ENCODE measurements at places on chromosomes 2 and 18.

DNA sequence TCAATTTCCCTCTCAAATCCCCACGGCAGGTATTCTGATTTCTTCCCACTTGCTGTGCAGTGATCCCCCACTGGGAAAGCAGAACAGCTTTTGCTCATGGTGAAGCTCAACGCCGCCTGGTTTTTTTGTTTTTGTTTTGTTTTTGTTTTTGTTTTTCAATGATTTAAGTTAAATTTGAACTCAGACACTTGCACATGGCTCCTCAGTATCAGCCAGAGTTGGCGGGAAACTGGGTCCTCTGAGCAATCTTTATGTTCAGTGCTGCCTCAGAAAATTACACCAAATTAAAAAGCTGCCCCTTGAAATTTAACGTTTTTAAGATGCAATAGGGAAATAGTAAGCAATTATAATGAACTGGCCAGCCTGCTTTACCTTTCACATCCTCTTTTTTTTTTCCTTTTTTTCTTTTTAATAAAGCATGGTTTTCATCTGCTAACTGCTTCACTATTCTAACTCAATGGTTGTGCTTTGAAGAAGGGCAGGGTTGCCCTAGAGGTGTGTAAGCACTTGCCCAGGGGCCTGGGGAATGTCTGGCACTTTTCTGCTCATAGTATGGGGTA lies 277.0 kb upstream of the HNRNPA3 start:
- no peak for DNase-seq

GRCh38 chr18:64287926-64288325 lies 139.0 kb upstream of the LINC00305 start:
- DNase-seq, result no peak

DNA sequence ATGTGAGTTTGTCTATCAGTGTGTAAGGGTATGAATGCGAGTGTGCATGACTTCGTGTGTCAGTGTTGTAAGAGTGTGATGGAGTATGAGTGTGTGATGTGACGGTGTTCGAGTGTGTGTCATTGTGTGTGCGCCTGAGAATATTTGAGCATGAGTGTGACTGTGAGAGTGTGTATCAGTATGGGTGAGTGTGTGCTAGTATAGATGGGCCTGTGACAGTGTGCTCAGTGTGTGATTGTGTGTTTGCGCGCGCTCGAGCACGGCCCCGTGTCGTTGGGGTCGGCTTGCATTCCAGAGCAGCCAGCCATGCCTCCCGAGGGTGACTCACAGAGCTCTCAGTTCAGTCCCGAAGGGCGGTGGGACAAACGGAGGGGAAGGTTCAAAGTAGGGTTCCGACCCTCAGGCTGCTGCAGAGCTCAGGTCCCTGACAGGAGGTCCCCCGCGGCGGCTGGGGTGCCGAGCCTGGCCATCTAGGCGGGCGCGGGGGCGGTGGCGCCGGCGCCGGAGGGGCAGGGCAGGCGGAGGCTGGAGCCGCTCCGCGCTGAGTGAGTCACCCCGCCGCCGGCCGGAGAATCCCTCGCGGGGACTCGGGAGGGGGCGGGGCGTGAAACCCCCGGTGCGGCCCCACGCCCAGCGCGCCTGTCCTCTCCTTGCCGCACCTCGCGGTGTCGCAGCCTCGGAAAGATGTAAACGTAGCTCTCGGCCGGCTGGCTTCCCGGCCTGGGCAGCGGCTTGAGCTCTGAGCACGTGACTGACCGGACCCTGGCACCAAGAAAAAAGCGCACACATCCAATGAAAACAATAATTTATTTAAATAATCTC lies 3.8 kb downstream of the DLX2 start:
- peak; percentile 77 for DNase-seq

GRCh38 chr2:158300394-158300793 lies 156.2 kb downstream of the CCDC148 start:
- no peak for DNase-seq

- DNase-seq, result no peak
Measured at GRCh38 chr2:140247451-140248195, 1467.4 kb upstream of the NXPH2 start.

- DNase-seq, result no peak
Measured at GRCh38 chr2:37096568-37096967, 12.2 kb downstream of the GPATCH11 start.

DNA sequence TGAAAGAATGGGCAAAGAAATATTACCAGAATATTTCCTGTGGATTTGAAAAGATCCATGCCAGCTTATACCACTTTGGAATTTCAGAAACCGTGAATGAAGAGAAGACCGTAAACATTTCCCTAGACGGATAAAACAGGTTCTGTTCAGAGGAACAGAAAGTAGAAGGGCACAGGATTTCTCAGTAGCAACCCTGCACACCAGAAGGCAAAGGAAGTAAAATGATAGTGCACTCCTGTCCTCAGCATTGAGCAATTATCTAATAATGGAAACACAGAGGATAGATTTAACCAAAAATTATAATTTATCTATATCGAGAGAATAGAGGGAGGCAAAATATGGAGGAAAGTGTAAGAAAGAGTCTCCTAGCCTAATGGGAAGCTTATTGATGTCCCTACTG lies 87.0 kb upstream of the ITGA6 start:
- no peak for DNase-seq

GRCh38 chr2:100392715-100393114 lies 24.8 kb downstream of the CHST10 start:
- no peak for DNase-seq

DNA sequence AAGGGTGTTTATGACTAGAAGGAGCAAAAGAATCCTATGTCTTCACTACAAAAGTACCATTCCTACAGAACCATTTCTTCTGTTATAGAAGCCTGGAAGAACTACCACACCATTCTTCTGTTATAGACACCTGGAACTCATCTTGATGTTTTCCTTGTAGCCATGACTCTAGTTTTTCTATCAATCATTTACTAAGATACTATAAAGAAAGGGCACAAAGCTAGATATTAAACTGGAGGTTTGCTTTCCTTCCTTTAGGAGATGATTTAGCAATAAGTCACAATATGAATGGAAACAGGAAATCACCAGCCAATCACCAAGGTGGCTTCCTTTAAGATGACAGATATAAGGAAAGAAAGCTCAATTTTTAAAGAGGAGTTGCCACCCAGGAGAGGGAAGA lies 100.3 kb upstream of the NEUROD1 start:
- no peak for DNase-seq

GRCh38 chr2:166181813-166182154 lies 54.0 kb upstream of the SCN1A start:
- no peak for DNase-seq

DNA sequence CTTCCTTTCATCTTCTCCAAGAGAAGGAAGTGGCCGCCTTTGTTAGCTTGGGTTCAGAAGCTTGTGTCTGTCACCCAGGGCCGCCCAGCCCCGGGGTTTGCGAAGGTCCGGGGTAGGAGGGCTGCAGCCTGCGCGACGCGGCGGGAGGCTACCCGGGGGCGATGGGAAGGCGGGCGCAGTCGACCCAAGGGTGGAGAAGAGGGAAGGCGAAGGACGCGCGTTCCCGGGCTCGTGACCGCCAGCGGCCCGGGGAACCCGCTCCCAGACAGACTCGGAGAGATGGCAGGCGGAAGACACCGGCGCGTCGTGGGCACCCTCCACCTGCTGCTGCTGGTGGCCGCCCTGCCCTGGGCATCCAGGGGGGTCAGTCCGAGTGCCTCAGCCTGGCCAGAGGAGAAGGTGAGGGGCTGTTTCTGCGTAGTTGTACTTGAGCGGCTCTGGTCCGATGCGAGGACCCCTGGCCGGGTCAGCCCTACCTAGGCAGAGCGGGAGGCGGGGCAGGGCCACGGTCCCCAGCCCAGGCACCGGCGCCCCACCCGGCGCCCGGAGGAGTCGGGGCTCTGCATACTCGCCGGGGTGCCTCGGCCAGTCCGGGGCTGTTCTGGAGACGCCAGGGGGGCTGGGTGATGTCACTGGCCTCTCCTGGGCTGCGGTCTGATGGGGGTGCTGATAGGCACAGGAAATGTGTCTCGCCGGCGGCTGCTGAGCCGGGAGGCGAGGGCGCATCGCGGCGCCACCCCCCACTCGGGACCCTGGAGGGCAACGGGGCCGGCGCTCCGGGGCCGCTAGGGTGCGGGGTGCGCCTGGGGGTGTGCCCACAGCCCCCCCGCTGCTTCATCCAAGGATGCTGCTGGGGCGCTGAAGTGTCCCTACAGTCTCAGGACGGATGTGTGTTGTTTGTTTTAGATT lies at the start of gene QPCT:
Gene QPCT, plus strand, starts transcription at position 178 of the 909 bp plus-strand sequence. Its CDS starts 102 bp downstream, at position 280.
- no peak for DNase-seq

DNA sequence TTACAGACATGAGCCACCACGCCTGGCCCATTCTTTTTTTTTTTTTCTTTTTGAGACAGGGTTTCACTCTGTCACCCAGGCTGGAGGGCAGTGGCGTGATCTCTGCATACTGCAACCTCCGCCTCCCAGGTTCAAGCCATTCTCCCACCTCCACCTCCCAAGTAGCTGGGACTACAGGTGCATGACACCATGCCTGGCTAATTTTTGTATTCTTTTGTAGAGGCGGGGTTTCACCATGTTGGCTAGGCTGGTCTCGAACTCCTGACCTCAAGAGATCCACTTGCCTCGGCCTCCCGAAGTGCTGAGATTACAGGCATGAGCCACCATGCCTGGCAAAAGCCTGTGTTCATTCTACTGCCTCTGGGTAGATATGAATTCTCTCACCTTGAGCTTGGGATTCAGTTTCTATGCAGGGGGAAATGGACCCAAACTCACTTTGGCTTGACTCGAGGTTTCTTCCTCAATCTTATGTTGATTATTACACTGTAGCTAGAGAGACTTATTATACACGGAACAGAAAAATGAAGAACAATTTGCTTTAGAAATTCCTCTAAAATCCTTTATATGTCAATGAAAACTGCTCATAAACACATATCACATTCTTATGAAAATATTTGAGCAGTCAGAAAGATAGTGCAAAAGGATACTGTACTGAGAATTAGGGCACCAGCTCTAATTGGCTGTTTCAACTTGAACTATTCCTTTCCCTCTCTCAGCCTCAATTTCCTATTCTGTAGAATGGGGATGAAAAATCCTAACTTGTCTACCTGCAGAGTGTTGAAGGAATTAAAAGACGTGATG lies 252.3 kb downstream of the MYCN start:
- no peak for DNase-seq

DNA sequence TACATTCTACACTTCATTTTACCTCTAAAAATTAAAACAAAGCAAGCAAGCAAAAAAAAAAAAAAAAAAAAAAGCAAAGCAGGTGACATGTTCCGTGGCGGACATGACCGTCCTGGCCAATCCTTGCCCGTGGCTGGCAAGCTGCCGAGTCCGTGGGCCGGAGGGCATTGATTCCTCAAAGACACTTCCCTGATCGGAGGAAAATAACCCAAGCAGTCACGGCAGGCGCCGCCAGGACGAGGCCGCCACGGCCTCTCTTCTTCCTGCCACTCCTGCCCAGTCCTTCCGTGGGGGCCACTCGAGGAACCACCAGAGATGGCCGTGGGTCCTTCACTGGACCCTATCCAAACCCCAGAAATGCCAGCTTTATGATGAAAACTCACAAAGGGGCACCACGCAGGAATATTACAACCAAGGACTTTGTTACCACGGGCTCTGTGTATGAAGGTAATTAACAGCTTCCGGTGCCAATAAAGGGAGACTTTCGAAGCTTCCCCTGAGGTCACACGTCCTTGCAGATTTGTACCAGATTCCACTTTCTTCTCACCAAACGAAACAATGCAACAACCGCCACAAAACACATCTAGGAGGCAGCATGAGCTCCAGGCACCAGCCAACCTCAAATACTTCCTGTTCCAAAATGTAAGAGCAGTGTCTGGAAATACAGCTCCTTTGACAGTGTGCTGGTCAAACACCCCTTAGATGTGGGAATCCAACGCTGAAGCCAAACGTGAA lies 170.3 kb downstream of the HDAC4 start:
- DNase-seq, result no peak

- no peak for DNase-seq
Measured at GRCh38 chr2:20661421-20662307, 5.3 kb upstream of the GDF7 start.

- DNase-seq, result no peak
Measured at GRCh38 chr2:128375454-128375853, 56.8 kb upstream of the HS6ST1 start.

- DNase-seq, result no peak
Measured at GRCh38 chr18:63142594-63143225, 176.9 kb downstream of the BCL2 start.

DNA sequence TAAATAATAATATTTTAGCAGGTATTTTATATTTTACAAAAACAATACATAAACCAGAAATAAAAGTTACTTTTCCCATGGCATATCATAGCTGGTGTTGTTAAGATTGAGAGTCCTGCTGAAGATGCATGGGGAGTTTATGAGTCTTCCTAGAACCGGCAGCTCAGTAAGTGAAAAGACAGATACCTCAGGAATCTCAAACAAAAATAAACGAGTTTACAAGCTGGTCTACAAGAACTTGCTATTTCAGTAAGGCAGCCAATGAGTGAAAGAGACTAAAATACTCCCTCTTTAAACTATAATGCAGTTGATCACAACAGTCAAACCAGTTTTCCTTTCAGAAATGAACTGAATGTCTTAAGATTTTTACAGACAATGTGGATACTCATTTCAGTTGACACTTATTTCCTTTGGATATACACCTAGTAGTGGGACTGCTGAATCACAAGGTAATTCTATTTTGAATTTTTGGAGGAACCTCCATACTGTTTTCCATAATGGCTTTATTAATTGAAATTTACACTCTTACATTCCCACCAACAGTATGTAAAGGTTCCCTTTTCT lies 8.9 kb downstream of the GAREM1 start:
- DNase-seq, result no peak

GRCh38 chr18:13313006-13313686 lies 94.6 kb downstream of the LDLRAD4 start:
- no peak for DNase-seq

DNA sequence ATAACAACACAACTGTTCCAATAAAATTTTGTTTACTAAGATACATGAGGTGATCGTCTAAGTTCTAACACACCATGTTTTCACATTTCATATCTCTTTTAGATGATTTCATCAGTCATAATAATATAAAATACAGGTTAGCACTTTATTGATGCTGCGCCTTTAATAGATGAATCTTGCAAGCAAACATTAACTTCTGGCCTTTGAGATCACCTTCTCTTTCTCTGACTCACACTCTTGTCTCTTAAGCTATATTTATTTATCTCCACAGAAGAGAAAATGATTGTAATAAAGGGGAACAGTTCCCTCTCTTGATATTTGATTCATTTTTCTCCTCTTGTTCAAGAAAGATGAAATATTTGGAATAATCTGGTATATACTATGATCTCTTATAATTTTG lies 603.3 kb upstream of the POU3F3 start:
- no peak for DNase-seq

GRCh38 chr18:45156946-45157345 lies 458.3 kb upstream of the SLC14A2 start:
- no peak for DNase-seq

All from amniotic stem cell (primary cell).